ENCODE measurements at places on chromosomes 1 and 21. TPM values are rescaled to one million over a fixed set of nuclear protein-coding genes. Genes with fewer than 3 reads are reported as not detected.

CD164L2 gene
- not detected for total RNA-seq

OPRD1 gene
- 0.23 TPM for total RNA-seq

KRTAP8-1 gene
- not detected for total RNA-seq

GRCh38 chr1:245516284-245516759, 361.5 kb downstream of the KIF26B start:
- no peak overlapping the region for H3K4me3 ChIP-seq
- H3K27me3 ChIP-seq = no peaks in the 10 kb centered on the region
- no peak for DNase-seq
- no peaks in the 10 kb centered on the region for H3K36me3 ChIP-seq
- H3K27ac ChIP-seq = no peak overlapping the region

DNA sequence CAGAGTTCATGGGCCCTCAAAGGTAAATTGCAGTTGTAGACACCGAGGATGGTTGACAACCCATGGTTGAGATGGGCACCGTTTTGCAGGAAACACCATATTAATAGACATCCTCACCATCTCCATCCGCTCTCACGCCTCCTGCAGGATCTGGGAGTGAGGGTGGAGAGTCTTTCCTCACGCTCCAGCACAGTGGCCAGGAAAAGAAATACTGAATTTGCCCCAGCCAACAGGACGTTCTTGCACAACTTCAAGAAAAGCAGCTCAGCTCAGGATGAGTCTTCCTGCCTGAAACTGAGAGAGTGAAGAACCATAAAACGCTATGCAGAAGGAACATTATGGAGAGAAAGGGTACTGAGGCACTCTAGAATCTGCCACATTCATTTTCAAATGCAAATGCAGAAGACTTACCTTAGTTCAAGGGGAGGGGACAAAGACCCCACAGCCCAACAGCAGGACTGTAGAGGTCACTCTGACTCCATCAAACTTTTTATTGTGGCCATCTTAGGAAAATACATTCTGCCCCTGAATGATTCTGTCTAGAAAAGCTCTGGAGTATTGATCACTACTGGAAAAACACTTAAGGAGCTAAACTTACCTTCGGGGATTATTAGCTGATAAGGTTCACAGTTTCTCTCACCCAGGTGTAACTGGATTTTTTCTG, 9.3 kb downstream of the SLAMF8 start:
- H3K27me3 ChIP-seq = no peaks in the 10 kb centered on the region
- H3K27ac ChIP-seq = no peak overlapping the region
- no peaks in the 10 kb centered on the region for H3K4me1 ChIP-seq
- peaks cover 62% of the 10 kb centered on the region for H3K36me3 ChIP-seq
- H3K4me3 ChIP-seq = no peak overlapping the region

All from esophagus muscularis mucosa (tissue), 4 donors.